Endodermal cell (in vitro differentiated cells): ENCODE measurements at places on chromosomes 1 and 21. TPM values are rescaled to one million over a fixed set of nuclear protein-coding genes. Genes with fewer than 3 reads are reported as not detected.

- H3K36me3 ChIP-seq = no peaks in the 10 kb centered on the region
- H3K4me3 ChIP-seq = no peak overlapping the region
- H3K27ac ChIP-seq = no peak overlapping the region
- no peak for DNase-seq
- H3K4me1 ChIP-seq = no peaks in the 10 kb centered on the region
These were observed 176.5 kb downstream of the VAV3 start for GRCh38 chr1:107788206-107789202.

GRCh38 chr1:156706657-156707416 is 1.5 kb upstream of the CRABP2 start:
- peak; percentile 90 for DNase-seq
- H3K27ac ChIP-seq = peak overlapping the region; percentile 71
- H3K4me1 ChIP-seq = peaks cover 24% of the 10 kb centered on the region
- no peaks in the 10 kb centered on the region for H3K36me3 ChIP-seq

GRCh38 chr1:54972436-54972835 is 8.0 kb upstream of the TMEM61 start:
- H3K4me3 ChIP-seq = no peak overlapping the region
- peak; percentile 37 for DNase-seq
- H3K27me3 ChIP-seq = no peaks in the 10 kb centered on the region
- no peaks in the 10 kb centered on the region for H3K4me1 ChIP-seq

The KCNT2 gene
- 11.5 to 12.6 TPM (median 12.1 TPM) in 3 replicates for total RNA-seq

The BMP8A gene
- 0.66 TPM in 1 of 2 replicates, not detected in the other for total RNA-seq

The DHRS3 gene
- 9.2 to 10.1 TPM (median 9.9 TPM) in 3 replicates for total RNA-seq

The VAV3 gene
- 2.3 to 6.9 TPM (median 5.1 TPM) in 3 replicates for total RNA-seq
